Activated CD8-positive, alpha-beta memory T cell treated with anti-CD3 and anti-CD28 coated beads, Interleukin-2, amount 50 U/mL, for 4 hours (primary cell): ENCODE measurements at places on chromosomes 2 and 18.

DNA sequence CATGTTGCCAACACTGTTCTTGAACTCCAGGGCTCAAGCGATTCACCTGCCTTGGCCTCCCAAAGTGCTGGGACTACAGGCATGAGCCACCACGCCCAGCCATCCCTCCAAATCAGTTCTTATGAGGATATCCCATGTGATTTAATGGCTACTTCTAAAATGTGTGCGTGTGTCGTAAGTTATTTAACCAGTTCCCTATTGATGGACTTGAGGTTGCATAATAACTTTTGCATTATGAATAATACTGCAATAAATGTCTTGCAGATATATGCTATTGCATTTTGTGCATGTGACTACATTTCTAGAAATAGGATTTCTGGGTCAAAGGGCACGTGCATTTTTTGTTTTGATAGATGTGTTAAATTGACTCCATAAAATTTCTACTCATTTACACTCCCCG is 19.0 kb downstream of the DIPK1C start:
- DNase-seq, result no peak

- no peak for DNase-seq
Observed at GRCh38 chr2:54760310-54760709, 36.8 kb downstream of the EML6 start.

GRCh38 chr2:69298261-69298660 is 88.8 kb downstream of the GFPT1 start:
- no peak for DNase-seq

DNA sequence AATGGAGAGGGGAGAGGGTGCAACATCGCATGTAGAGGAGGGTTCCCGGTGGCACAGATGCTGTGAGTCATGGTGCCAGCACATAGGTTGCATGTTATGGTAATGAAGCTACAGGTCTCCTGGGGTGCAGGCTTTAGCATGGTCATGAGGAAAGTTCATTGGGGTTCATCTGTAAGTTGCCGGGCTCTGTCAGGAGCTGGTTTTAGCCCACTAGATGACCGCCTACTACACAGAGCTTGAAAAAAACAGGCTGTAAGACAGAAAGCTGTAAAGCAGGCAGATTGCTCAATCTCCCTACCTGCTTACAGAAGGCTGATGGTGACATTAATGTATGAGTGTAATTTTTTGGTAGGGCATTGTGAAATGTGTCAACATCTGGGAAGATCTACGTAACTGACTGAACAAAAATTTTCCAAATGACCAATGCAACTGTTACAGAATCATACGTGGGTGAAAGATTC is 23.9 kb downstream of the DYSF start:
- DNase-seq, result no peak

DNA sequence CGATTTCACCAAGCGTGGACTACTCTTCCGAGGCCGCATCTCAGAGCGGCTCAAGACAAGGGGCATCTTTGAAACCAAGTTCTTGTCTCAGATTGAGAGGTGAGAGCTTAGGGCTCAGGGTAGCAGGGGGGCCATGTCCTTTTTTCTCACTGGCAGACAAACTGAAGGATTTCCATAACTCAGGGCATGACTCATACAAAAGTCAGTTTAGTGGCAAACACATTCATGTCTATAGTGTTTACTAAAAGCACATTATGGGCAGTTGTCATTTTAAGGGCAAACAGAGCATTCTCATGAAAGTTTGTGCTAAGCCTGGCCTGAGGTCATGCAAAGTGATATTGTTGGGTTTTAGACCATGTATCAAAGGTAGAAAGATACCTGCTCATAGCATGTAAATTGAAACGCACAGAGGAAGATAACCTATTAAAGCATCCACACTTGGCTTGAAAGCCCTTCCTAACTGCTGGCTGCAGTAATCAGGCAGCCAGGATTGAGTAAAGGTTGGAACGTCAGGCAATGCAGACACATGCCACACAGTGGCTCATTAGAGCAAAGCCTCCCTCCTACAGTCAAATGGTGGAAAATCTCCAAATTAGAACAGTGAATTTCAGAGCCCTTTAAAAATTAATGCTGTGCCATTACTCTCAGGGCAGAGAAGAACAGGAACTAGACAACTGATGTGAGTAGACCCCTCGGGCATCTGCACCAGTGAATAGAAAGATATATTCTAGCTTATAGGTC is 54.2 kb downstream of the HK2 start:
- no peak for DNase-seq

GRCh38 chr2:184004289-184004947 is 593.9 kb upstream of the ZNF804A start:
- DNase-seq, result no peak

- no peak for DNase-seq
Observed at GRCh38 chr2:194301946-194302345, 1355.1 kb upstream of the SLC39A10 start.

DNA sequence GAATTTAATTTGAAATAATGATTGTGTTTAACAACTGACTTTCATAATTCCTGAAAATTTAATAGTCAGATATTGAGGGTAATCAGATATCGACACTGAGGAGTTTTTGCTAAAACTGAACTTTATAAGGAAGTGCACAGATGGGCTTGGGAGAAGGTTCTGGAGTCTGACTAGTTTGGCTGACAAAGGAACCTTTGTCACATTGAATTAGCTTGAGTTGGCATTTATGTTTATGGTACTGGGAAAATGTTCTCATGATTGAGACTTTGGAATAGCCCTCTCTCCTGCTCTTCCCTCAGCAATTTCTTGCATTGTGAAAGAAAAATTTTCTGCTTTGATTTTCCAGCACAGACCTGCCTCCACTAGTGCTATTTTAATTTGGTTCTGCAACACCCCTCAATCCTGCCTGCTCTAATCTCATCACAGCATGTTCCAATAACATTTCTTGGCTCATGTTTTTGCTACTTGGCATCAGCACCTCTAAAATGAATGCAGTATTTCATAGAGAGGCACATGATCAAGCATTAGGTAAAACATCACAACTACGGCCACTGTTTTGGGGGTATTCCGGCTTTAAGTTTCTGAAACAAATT is 133.9 kb upstream of the FSHR start:
- no peak for DNase-seq

DNA sequence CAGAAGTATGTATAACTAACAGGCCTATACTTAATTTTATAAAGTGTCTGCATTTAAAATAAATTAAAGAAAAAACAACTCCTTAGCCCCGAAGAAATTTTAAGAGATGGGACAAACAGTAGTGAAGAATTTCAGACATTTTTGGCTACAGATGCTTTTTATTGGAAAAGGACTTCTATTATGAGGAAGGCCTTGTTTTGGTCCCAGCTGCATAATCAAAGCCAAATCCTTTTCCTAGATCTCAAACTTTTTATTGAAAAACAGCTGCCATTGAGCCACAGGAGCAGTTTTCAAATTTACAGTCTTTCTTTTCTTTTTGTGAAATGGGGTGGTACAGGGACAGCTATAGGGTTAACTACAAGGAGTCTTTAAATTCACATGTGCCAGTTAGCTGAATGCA is 51.3 kb upstream of the SETBP1 start:
- DNase-seq, result no peak

- DNase-seq, result no peak
Observed at GRCh38 chr2:23385748-23386338, 864 bp downstream of the KLHL29 start.

DNA sequence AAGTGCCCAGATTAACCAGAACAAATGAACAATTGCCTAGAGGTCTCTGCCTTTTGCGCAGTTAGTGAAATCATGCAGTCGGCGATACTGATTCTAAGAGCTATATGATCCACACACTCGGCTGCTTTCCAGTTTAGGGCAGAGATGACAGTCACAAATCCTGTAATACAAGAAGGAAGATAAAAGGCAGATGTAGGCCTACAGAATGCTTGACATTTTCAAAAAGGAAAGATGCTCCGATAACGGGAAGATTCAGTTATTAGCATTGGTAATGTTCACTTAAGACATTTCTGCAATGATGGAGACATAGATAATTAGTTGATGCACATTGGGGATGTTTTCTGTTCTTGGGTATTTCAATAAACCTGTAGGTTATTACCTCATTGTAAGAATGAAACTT is 19.5 kb downstream of the NYAP2 start:
- DNase-seq, result no peak

- no peak for DNase-seq
Observed at GRCh38 chr2:100067784-100068183, 74.6 kb downstream of the AFF3 start.

GRCh38 chr2:239202343-239202742 is 198.5 kb downstream of the HDAC4 start:
- peak; percentile 11 for DNase-seq

DNA sequence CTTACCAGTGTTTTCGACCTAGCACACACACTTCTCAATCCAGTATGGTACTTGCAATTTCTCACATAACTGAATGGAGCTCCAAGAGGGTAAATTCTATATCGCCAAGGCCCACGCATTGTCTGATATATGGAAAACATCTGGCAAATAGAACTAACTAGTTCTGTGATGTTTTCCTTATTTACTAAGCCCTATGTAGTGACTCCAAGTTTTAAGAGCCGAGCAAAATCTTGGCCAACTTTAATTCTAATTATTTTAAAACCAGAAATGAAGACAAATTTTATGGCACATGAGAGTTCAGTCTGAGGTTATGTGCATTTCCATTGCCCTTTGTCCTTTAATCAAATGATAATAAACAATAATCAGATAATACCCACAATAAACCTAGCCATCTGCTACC is 1119.7 kb upstream of the CNTNAP5 start:
- no peak for DNase-seq

DNA sequence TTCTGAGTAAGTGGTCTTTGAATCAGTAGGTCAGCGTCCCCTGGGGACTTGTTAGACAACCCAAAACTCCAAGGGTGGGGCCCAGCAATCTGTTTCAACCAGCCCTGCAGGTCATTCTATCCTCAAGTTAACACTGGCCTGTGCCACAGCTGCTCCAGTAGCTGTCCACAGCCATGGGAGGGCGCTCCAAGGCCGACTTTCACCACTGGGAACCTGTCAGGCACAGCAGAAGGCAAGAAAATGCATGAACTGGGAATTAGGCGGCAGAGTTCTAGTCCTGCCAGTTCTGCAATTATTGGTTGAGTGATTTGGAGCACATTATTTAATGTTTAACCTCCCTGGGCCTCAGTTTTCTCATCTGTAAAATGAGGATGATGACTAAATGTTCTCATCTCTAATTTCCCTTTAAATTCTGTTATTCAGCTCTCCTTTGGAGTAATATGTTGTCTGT is 17.4 kb upstream of the MRPL33 start:
- peak; percentile 66 for DNase-seq

DNA sequence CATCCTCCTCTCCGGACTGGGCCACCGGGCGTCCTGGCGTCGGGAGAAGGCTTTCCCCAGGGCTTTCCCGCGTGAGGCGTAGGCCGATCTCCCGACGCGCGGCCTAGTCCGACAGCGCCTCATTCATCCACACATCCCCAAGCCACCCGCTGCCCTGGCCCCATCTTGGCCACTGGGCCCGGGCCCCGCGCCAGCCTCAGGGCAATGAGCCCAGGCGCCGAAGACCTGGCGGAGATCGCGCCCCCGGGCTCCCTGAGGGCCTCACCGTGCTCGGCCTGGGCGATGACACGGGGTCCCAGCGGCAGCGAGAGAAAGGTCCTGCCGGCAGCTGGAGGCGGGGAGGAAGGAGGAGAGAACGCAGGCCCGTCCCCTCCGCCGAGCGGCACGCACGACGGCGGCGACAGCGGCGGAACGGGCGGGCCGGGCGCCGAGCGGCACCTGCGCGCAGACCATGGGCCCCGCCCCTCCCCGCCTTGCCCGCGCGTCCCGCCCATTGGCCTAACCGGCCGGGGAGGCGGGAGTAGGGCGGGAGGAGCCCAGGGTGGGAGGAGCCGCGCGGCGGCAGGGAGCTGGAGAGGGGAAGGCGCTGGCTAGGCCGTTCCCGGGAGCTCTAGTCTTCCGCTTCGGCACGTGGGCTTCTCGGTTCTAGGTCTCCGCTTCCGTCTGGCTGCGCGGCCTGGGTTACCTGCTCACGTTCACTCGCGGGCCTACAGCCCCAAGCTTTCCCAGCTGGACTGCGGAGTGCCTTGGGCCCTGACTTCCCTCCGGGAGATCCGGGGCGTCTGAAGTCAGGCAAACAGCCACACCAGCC is at the start of gene OLA1:
TSS of gene OLA1 (minus strand) at position 346 of the 811 bp plus-strand sequence. CDS start 1,717 bp downstream, outside the sequence.
- peak; percentile 98 for DNase-seq

- DNase-seq, result no peak
Observed at GRCh38 chr2:104177179-104177578, 676.7 kb upstream of the POU3F3 start.

GRCh38 chr2:27527182-27527581 is 30.5 kb downstream of the GCKR start:
- no peak for DNase-seq

DNA sequence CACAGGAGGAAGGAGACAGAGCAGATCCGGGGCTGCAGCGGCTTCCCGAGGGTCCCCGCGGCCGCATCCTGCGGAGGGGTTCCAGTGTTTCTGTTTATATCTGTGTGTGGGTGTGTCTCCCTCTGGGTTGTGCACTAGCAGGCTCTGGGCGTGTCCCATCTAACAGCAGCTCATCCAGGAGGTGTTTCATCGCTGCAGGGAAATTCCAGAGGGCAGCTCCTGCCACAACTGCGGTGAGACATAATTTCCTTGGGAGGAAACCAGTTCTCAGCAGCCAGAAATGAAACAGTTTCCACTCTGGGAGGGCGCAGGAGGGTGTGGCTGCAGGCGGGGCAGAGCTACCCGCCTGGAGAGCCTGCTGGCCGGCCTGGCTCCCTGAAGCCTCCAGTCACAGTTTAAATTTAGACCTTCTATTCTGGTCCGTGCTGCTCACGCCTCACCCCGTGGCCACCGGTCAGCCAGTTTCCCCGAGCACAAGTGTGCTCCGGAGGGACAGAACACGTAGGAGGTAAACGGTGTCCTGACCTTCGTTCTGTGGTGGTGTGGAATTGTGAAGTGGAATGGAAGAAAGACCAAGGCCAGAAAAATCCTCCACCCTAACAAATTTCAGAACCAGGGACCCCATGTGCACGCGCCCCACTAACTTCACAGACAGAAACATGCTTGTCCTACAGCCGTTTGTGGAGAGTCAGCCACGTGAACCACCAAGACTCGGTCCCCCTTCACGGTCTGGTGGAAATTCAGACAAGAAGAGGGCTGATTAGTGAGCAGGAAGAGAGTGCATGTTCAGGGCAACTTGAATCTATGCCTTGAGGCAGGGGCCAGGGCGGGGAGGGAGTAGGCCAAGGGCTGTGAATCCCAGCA is 50.2 kb downstream of the TEX44 start:
- DNase-seq, result peak; percentile 55

GRCh38 chr2:76749858-76750257 is 772.3 kb downstream of the LRRTM4 start:
- DNase-seq, result no peak

DNA sequence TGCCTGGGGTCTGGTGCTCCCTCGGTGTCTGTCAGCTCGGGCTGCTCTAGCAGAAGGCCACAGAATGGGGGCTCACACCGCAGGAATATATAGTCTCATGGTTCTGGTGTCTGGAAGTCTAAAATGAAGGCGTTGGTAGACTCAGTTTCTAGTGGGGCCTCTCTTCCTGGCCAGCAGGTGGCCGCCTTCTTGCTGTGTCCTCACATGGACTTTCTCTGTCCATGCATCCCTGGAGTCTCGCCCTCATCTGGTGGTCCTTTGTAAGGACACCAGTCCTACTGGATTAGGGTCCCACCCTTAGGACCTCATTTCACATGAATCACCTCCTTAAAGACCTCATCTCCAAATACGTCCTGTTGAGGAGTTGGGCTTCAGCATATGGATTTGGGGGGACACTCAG is 65.7 kb downstream of the RRM2 start:
- no peak for DNase-seq

GRCh38 chr2:176270100-176270750 is 983 bp downstream of the MTX2 start:
- no peak for DNase-seq
